ENCODE measurements at places on chromosomes 1 and 21.

DNA sequence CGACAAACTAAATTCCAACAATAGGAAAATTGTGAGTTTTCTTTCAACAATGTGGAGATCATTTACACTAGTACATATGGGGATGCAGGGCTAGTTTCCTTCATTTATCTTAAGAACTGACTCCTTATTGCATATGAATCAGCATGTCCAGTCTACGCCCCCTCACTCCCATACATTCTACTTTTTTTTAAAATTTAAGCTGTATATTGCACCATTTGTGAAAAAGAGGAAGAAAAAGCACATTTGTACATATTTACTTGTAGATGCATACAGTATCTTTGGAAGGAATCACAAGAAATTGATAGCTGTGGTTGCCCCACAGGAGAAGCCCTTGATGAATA lies 15.9 kb downstream of the VPS26C start:
- no peak for DNase-seq

- DNase-seq, result no peak
Measured at GRCh38 chr1:157144509-157144908, 6.3 kb upstream of the ETV3 start.

DNA sequence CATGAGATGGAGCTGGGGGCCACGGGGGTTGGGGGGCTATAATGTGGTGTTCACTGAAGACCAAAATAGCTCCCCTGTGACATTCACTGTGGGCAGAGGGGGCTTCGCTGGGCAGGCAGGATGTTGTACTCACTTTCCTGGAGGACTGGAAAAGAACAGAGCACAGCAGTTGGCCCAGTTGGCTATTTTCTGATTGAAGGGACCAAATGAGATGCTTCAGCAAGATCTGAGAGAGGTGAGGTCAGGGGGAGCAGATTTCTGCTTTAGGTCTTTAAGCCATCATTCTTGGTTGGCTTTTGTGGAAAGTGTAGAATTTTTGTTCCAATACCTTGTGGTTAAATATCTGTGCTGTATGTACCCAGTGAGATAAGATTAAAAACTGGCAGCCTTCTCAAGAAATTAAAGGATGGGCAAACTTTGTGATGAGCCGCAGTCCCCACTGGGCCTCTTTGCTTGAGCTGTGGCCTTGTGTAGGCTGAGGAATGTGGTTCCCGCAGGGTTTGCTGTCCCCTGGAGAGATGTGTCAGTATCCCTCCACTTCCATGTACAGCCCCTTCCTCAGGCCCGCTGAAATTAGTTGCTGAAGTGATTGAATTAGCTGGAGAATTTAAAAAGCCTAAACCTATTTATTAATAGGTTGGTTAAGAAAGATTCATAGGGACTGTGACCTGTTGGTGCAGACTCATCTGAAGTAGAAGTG lies 80.7 kb downstream of the ATP5PO start:
- DNase-seq, result no peak

DNA sequence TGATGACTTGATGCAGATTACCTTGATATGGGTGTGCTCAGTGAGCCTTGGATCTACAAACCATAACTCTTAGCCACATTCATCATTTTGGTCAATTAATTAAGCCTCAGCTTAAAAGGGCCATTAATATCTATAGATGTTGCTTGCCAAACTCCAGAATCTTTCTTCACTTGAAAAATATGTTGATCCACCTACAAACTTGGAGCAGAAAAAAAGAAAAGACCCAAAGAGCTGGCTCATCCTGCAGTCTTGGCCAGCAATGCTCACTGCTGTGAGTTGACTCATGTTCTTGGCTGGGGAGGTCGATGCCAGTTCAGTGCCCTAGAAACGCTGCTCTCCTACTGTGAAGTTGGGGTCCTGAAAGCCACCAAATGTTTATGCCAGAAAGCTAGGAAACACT lies 75.4 kb downstream of the DPT start:
- no peak for DNase-seq

DNA sequence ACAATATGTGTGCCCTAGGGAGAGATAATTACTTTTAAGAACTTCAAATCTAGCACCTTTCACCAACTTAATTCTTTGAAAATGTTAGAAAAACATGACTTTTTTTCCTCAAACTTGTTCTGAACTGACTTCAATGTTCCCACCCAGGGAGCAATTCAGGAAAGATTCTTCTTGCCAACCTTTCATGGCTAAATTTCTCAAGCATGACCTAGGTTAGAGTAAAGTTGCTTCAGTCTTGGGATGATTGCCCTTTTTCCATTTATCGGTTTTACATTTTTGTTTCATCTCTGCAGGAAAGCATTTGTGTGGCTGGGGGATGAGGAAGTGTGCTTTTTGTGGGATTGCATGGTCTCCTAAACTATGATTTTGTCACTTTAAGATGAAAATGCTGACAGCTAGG lies 647.7 kb downstream of the LTN1 start:
- no peak for DNase-seq

DNA sequence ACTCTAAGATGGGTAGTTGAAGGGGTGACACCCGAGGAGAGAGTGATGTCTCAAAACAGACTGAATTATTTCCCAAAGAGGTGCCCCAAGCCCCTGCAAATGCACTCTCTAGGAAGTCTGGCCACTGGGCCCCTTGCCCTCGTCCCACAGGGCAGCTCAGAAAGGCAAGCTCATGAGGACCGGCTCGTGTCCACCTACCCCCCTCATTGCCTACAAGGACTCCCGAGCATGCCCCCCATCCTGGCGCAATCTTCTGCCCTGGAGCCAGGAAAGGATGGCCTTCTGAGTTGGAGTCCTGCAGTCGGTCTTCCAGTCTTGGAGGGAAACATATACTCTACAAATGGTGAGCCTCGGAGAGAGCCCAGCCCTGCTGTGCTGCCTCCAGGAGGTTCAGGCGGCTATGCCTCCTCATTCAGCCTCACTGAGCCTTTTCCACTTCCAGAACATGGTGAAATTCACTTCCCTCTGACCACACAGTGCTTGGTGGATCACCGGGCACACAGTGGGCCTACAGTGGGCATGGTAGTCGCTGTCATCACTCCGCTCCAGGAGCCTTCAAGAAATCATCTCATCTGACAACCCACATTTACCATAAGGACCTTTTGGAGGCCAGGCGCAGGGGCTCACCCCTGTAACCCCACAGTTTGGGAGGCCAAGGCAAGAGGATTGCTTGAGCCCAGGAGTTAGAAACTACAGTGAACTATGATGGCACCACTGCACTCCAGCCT lies 5.8 kb upstream of the WNT3A start:
- no peak for DNase-seq

GRCh38 chr21:31078796-31079195 lies 40.5 kb upstream of the KRTAP19-8 start:
- no peak for DNase-seq

- no peak for DNase-seq
Measured at GRCh38 chr1:160251687-160252526, 10.4 kb downstream of the DCAF8 start.

DNA sequence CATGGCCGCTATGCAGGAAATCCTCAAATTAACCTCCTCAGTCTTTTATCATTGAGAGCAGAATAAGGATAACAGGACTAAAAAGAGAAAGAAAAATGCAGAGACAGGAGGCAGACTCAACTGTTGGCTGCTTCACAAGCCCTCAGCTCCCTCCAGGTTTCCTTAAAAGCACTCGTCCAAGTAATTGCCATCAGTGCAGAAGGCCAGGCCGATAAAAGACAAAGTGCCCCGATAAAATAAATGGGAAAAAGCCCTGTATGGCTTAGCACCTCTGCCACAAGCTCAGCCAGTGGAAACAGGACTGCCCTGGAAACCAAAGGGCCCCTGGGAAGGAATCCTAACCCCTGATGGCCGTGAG lies 8.1 kb downstream of the S100A6 start:
- no peak for DNase-seq

DNA sequence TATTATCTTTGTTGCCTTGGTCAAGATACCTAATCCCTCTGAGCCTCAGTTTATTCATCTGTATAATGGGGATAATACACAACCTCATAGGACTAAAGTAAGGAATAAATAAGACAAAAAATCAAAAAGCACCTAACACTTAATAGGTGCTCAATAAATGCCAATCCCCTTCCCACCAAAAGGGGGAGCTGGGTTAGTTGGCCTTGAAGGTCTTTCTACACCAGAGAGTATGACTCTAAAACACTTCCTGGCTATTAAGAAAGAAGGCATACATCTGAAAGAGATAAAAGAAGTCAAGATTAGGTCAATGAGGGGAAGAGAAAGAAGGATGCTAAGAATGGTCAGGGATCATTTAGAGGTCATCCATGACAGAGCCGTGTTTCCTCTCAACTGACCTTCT lies 11.1 kb downstream of the VSIG8 start:
- no peak for DNase-seq

- DNase-seq, result no peak
Measured at GRCh38 chr1:172976222-172977041, 74.3 kb downstream of the TNFSF18 start.

DNA sequence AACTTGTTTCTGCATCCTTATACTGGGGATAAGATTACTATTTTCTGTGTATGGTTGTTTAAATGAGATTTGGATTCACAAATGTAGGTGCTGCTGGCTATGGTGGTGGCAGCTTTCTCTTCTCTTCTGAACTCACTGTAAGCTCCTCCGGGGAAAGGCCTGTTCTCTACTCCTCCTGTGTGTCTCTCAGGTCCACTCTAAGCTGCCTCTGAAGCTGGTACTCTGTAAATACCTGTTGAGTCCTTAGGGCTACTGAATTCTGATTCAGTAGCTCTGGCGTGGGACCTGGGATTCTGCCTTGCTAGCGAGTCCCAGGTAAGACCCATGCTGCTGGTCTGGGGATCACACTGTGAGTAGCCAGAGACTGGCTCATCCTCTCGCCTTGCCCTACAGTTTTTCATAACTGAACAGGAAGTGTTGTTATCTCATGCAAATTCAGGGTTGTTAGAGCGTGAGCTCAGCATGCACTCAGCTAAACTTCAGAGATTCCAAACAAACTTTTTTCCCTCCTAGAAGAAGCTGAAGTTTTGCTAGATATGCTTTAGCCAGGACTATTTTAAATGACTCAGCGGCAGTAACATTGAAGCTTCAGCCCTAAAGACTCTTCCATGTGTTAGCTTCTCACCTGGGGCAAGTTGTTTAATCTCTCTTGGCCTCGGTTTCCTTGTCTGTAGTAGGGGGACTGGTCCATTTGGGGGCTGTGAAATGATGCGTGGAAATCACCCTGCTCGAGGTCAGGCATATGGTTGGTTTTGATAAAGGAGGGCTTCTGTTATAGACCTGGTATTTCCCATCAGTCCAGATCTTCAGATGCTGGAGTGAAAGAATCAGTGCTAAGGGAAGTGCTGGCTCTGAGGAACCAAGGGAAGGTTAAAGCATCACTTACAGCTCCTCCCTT lies 271.5 kb upstream of the TMEM51 start:
- no peak for DNase-seq

DNA sequence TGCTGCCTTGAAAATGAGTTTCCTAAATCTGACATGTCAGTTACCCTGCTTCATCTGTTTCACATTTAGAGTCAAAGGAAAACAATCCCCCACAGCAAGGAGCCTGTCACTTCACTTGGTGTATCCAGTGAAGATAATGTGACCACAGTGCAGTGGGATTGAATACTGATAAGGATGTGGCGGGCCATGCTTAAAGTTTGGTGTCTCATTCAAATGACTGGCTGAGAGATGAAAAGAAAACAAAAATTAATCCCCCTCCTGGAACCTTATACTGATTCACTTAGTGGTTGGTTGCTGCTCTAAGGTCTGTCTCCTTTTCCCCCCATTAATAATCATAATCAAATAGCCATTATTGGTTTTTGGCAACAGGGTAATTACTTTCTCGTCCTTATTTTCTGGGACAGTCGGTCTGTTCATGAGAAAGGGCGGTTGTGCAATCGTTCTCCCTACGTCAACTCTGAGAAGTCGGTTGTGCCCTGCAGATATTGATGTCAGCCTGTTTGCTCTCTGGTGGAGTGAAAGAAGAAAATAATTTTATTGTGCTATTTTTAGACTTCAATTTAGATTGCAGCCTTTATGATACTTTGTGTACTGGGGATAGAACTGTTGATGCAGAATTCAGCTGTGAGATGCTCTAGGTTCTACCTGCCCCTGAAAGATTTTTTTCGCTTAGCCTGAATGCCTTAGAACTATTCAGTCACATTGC lies 360.2 kb downstream of the DISC1 start:
- no peak for DNase-seq

DNA sequence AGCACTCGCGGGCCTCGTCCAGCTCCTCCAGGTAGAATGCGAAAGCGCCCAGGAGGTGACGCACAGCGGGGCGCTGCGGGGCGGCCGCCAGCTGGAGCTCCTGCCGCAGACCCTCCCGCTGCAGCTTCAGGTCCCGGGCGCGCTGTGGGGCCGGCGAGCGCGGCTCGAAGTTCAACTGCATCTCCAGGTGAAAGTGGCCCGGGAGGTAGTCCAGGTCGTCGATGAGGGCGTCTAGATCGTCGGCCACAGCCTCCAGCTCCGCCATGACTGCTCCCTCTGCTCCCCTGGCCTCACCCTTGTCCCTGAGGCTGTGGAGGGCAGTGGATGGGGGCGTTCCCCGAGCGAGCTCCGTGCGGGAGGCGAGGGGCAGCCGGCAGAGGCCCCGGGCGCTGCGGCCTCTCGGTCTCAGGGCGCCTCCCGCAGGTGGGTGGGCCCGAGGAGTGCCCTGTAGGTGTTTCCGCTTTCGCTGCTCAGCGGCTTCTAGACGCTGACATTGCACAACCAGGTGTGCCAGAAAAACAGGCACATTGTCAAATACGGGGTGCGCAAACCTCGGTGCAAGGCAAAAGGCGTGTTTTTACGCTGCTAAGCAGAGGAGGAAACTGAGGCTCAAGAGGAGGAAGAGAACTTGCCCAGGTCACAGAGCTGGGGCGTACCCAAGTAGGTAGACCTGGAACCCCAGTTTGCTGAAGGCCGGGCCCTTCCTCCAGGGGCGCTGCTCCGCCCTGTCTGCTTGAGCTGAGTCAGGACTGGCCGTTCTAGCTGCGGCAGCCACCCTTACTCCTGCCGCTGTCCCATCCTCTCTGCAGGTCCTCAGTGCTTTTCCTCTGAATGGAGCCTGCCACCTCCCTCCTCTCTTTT lies at the start of gene TTC22:
Gene TTC22, minus strand, starts transcription at position 425 of the 861 bp plus-strand sequence. Its CDS starts 160 bp downstream, at position 265.
- DNase-seq, result no peak

DNA sequence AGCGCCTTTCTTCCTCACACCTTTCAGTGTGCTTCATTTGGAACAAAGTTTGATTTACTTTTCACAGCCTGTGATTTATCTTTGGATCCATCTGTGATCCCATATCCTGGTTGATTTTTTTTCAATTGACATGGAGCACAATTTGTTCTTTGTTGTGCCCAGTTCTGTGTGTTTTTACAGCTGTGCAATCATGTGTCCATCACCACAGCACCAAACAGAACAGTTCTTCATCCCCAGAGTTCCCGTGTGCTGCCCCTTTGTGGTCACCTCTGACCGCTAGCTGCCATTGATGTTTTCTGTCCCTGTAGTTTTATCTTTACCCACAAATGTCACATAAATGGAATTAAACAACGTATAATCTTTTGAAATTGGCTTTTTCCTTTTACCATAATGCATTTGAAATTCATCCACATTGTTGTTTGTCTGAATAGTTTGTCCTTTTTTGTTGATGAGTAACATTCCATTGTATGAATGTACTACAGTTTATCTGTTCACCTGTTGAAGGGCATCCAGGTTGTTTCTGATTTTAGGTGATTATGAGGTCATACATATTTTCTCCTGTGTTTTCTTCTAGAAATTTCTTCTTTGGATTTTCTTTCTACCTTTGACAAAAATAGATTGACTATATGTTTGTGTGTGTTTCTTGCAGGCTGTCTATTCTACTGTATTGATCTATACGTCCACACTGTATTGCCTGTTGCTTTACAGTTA lies 17.4 kb downstream of the MIGA1 start:
- DNase-seq, result no peak

GRCh38 chr1:66947267-66947666 lies 22.5 kb downstream of the MIER1 start:
- no peak for DNase-seq
